Skin of body (tissue), 3 donors: ENCODE measurements at places on chromosomes 4 and X. TPM values are rescaled to one million over a fixed set of nuclear protein-coding genes. Genes with fewer than 3 reads are reported as not detected.

- DNase-seq: no peak
Observed at GRCh38 chrX:149151805-149152757, 353.0 kb downstream of the IDS start.

ATP1B4 gene
- 25.9 TPM for total RNA-seq

DAPP1 gene
- 27.6 TPM for total RNA-seq

- DNase-seq: no peak
Observed at GRCh38 chrX:105752338-105752956, 69.9 kb upstream of the NRK start.

NXF2B gene
- not detected for total RNA-seq
